ENCODE measurements at places on chromosomes 11 and 22.

GRCh38 chr22:50706481-50707125 is 31.4 kb upstream of the ACR start:
- DNase-seq: no peak

DNA sequence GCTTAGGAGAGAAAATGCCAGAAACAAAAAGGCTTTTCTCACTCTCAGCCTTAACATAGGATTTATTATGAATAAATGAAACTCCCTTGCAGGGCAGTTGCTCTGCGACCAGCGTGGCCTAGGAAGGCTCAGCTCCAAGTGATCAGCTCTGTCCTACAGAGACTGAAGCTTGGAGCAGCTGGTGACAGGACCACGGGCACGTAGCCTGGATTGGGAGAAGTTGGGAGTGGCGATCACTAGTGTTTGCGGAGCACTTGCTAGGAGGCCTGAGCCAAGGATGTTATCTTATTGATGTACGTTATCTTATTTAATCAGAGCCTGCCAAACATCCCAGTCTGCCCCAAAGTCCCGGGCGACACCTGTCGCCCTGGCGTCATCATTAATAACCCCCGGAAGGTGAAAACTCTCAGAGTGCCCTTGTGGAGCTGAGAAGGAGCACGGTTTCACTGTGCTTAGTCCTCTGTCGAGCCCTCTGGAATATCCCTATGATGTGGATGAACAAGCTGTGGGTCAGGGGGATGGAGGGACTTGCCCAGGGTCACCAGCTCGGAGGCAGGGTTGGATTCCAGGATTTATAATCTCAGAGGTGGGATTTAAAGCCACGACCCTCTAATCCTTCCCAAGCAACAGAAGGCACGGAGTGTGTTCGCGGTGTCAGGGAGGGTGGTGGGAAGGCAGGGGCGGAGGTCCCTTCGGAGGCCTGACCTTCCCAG is 40.8 kb upstream of the SMIM38 start:
- DNase-seq: peak; percentile 61

DNA sequence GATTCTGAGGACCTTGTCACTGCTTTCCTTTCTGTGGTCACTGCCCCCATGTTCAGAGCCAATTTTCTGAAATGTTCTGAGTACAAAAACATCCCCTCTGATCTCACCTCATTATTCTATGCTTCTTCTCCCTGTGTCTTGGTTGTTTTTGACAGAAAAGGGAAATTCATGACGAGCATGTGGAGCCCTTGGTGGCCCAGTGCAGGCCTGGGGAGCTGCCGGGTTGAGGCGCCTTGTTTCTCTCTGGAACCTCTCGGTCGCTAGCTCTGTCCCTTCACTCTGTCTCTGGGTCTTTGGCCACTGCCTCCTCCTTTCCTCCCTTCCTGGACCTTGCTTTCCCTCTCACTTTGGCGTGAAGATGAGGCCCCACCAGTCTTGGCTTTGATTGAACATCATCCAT is 63.0 kb upstream of the THY1 start:
- DNase-seq: no peak

GRCh38 chr11:13629779-13630178 is 38.7 kb upstream of the FAR1 start:
- no peak for DNase-seq

DNA sequence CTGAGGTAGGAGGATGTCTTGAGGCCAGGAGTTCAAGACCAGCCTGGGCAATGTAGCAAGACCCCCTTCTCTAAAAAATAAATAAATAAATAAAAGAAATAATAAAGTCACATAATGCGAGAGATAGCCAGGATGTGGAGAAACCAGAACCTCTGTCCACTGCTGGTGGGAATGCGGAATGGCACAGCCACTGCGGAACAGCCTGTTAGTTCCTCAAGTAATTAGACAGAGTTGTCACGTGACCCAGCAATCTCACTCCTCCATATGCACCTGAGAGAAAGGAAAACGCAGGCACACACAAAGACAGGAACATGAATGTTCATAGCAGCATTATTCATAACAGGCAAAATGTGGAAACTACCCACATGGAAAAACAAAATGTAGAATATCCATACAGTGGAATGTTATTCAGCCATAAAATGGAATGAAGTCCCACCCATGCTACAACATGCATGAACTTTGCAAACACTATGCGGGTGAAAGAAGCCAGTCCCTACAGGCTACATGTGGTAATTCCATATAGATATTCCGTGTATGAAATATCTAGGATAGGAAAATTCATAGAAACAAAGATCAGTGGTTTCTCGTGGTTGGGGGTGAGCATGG is 27.4 kb downstream of the LIF start:
- DNase-seq: no peak

DNA sequence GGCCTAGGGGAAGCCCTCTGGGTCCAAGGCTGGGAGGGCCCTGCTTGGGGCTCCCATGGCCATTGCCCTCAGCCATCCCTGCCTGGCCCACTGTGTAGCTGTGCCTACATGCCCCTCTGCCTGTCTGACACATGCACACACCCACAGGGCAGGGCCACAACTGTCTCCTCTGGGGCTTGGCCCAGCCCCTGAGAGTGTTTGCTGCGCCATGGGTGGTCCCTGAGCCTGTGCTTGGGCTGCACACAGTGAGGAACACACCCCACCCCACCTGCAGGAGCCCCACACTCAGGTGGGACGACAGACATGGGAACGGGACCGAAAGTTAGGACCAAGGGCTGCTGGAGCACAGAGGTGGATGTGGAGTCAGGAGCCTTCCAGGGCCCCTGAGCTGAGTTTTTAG is 489.5 kb downstream of the TBC1D22A start:
- peak; percentile 37 for DNase-seq

- no peak for DNase-seq
These were observed 159.1 kb upstream of the CARD18 start for GRCh38 chr11:105298630-105299029.

DNA sequence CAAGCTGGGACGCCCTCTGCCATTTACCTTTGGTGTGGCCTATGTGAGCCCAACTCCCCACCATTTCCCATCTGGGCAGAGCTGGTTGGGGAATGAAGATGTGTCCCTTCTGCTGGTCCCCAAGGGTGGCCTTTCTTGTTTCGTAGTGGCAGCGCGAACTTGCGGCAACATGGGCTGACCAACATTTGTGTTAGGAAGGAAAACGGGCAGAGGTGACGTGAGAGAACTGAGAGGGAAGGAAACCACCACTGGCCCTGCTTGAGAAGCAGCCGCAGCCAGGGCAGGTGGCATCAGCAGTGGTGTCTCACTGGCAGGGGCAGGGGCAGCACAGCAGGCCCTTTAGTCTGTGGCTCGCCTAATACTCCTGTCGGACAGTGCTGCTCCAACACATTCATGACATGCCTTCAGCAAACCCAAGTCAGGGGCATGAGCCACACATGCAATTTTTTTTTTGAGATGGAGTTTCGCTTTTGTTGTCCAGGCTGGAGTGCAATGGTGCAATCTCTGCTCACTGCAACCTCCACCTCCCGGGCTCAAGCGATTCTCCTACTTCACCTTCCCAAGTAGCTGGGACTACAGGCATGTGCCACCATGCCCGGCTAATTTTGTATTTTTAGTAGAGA is 29.9 kb downstream of the LRRC74B start:
- DNase-seq: no peak

DNA sequence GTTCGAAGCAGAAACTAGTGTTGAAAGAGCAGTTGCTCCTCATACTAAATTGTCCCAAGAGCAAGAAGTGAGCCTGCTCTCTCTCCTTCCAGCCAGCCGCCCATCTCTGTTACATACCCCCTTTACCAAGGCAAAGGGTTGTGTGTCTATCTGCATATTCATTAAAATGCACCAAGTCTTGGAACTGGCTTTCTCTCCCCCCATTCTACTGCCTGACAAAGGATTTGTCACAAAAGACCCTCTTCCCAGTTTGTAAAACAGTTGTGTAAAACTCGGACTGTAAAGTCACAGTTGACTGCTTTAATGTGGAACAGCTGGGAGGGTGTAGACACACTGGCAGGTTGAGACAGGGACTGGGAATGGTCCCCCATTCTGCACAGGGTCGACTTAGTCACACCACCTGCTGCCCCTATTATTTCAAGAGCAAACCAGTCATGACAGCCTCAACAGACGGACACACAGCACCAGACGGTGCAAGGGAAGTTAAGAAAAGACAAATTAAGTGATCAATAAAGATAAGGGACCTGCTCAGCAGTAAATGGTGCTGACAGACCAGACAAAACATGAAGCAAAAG is 60.0 kb upstream of the HTATIP2 start:
- DNase-seq: no peak
